Panc1 (cell line): ENCODE measurements at places on chromosomes 1 and 21. TPM values are rescaled to one million over a fixed set of nuclear protein-coding genes. Genes with fewer than 3 reads are reported as not detected.

The OXCT2 gene
- 1.9 TPM for total RNA-seq

The MAB21L3 gene
- total RNA-seq = not detected

The KCND3 gene
- total RNA-seq = not detected

The TAL1 gene
- 0.05 TPM for total RNA-seq

The SLC30A10 gene
- total RNA-seq = not detected

The RPE65 gene
- total RNA-seq = not detected

The INAVA gene
- total RNA-seq = 3.6 TPM

The HMCN1 gene
- 0.23 TPM for total RNA-seq

The OR2L8 gene
- not detected for total RNA-seq

The FABP3 gene
- 0.49 TPM for total RNA-seq

The TSPEAR gene
- total RNA-seq = not detected

The HIVEP3 gene
- total RNA-seq = 6.0 TPM

The UMODL1 gene
- total RNA-seq = 0.18 TPM

The LRIF1 gene
- total RNA-seq = 34.1 TPM

The SH3BGR gene
- 1.7 TPM for total RNA-seq

The MAPKAPK2 gene
- total RNA-seq = 72.4 TPM

The C1QTNF12 gene
- total RNA-seq = 41.4 TPM

The C1orf141 gene
- not detected for total RNA-seq

The IKBKE gene
- 6.4 TPM for total RNA-seq

The DFFA gene
- 68.1 TPM for total RNA-seq

The NR5A2 gene
- total RNA-seq = 4.3 TPM

The FAM72D gene
- 12.8 TPM for total RNA-seq

The DNASE2B gene
- not detected for total RNA-seq

The PER3 gene
- 17.0 TPM for total RNA-seq

The TPTE gene
- not detected for total RNA-seq

The DYNLT5 gene
- total RNA-seq = not detected

The ABCB10 gene
- 19.2 TPM for total RNA-seq

The DBT gene
- total RNA-seq = 5.2 TPM

The ZNF648 gene
- not detected for total RNA-seq

The BSND gene
- not detected for total RNA-seq

The ITLN1 gene
- not detected for total RNA-seq

The PLA2G5 gene
- total RNA-seq = not detected

The ERVH48-1 gene
- 0.05 TPM for total RNA-seq

The OR2M3 gene
- total RNA-seq = not detected

The F3 gene
- total RNA-seq = 2.6 TPM

The KCNE2 gene
- not detected for total RNA-seq

The SIK1 gene
- 32.3 TPM for total RNA-seq

The BACE2 gene
- 16.3 TPM for total RNA-seq

The ZP4 gene
- total RNA-seq = not detected

The MPZL1 gene
- 72.0 TPM for total RNA-seq

The HSD3B2 gene
- total RNA-seq = 1.2 TPM
